ENCODE measurements at places on chromosomes 16 and 17.

DNA sequence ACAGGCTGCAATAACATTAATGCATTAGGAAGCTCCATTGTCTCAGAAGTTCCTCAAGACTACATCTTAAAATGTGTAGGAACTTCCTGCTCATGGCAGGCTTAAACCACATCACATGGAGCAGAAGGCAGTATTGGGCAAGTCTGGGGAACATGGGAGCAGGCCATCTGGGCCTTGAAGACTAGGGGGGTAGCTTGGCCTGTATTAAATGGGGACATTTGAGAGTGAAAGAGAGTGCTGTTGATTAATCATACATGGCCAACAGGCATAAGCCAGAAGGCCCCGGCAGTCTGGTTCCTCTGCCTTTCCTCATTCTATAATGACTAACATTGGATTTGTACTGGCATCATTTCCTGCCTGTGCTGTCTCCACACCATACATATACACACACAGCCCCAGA lies 25.2 kb upstream of the SLC5A11 start:
- no peak for DNase-seq

GRCh38 chr17:43803758-43804157 lies 23.5 kb downstream of the CFAP97D1 start:
- no peak for DNase-seq

DNA sequence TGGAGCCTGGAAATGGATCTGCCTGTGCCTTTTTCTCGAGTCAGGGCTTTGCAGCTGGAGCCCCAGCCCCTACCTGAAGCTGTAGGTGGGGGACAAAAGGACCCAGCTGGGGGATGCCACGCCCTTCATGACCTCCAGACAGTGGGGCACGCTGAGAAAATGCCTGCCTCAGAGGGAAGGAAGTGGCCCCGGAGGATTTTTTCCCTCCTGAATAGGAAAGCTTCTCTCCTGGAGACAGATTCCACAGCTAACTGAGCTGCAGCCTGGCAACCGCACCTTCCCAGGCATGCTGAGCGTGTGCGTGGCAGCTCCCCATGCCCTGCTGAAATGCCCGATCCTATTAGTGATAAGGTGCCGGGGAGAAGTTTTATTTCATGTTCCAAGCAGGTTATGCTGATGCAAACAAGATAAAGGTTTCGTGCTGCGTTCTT lies 58.0 kb downstream of the AIPL1 start:
- no peak for DNase-seq

DNA sequence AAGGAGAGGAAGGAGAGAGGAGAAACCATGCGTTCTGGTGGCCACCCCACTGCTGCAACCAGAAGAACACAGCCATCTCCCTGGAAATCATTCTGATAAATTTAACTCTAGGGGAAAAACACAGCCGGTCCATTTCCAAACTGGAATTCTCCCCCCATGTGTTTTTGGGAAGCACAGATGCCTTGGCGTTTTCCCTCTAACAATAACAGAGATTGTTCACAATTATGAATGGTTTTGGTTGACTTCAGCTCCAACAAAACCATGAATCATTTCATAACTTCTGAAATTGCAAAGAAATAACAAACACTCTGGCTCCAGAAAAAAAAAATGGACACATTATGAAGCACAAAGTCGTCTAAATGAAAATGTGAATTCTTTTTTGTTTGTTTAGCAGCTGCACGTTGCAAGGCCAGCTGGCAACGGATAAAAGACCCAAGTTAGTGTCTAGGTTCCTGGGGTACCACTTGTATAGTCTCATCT lies 46.2 kb downstream of the GNAO1 start:
- no peak for DNase-seq

DNA sequence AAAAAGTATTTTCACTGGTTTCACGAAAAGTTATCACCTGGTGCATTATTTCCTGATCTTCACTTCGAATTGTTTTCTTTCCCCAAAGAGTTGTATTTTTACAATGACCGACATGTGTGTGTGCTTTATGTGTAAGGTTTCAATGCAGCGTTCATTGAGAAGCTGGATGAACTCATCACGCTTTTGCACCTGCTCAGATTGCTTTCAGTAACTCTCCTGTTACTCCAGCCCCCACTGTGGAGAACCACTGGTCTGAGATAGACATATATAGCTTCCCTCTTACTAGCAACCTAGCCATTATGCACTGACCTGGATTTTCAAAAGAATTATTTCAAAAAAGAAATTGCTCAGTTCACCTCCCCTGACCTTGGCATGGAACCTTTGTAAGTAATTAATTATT lies 178.3 kb upstream of the CHMP6 start:
- no peak for DNase-seq

GRCh38 chr16:81185416-81185815 lies 53.1 kb upstream of the BCO1 start:
- no peak for DNase-seq

- no peak for DNase-seq
These were observed 314.2 kb upstream of the CCL2 start for GRCh38 chr17:33940769-33941370.

DNA sequence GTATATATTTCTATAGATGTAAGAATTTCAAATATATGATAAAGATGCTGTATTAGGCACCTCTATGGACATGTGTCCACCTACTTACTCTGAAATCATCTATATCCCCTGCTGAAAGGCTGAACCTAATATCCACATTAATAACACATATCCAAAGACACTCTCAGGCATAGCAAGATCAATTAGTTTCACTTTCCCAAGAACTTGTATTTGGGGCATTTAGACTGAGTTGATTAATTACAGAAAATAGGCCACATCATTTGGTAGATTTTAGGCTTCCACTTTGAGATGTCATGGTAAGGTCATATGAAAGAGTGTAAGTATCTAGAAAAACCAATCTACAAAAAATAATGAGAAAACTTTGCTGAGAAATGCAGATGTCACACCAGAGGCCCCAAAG lies 45.1 kb downstream of the BRIP1 start:
- no peak for DNase-seq

DNA sequence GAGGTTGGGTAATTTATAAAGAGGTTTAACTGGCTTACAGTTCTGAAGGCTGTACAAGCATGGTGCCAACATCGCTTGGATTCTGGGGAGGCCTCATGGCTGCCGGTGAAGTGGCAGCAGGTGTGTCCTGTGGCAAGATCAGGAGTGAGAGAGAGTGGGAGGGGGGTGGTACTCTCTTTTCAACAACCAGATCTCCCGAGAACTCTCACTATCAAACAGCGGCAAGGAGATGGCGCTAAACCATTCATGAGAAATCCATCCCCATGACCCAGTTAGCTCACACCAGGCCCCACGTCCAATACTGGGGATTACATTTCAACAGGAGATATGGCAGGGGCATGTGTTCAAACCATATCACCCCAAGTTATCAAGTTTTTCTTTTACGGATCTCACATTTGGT lies 44.0 kb upstream of the CBX4 start:
- no peak for DNase-seq

DNA sequence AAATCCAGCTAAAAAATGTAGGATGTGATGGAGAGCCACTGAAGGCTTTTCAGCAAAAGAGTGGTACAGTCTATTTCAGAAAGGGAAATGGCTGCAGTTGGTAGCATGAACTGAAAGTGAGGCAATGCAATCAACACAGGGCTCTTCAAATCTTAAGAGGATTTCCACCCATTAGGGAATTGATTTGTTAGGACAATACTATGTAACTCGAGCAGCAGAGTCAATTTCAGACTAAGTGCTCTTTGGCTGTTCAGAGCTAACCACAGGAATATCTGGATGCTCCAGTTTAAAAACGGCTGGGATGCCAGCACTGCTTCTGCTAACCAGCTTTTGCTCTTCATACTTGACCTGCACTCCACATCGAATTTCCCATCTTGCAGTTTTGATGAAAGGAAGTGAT lies 24.6 kb downstream of the CACNG1 start:
- DNase-seq = no peak

GRCh38 chr17:13244513-13244912 lies 226.7 kb upstream of the ELAC2 start:
- no peak for DNase-seq

DNA sequence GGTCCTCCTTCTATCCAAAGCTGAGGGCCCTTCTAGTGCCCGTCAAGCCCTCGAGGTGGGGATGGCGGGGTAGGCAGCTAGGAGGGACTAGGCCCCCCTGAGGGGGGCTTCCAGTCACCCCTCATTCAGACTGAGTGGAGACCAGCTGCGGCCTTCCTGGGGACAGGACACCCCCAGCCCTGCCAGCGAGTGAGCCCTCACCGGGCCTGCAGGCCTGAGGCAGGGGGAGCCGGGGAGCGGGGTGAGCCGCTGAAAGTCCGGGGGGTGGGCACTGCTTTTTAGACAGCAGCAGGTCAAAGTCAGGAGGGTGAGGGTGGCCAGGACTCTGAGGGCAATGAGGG lies 8.7 kb upstream of the KREMEN2 start:
- DNase-seq = no peak

DNA sequence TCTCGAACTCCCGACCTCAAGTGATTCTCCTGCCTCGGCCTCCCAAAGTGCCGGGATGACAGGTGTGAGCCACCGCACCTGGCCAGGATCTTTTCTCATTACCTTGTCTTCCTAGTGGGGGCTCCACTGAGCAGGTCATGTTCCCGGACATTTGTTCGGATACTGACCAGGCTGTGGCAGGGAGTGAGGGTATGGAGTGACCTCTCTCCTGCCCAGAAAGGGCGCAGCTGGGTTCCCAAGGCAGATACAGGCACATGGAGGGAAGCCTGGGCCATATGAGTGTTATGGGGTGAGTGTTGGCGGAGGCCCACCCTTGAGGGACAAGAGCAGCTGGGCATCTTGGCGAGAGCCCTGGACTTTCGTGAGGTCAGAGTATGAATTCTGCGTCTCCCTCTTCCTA lies 5.5 kb downstream of the SERPINF1 start:
- DNase-seq = no peak

- DNase-seq = no peak
These were observed 200.1 kb downstream of the CBLN1 start for GRCh38 chr16:49081554-49081953.

DNA sequence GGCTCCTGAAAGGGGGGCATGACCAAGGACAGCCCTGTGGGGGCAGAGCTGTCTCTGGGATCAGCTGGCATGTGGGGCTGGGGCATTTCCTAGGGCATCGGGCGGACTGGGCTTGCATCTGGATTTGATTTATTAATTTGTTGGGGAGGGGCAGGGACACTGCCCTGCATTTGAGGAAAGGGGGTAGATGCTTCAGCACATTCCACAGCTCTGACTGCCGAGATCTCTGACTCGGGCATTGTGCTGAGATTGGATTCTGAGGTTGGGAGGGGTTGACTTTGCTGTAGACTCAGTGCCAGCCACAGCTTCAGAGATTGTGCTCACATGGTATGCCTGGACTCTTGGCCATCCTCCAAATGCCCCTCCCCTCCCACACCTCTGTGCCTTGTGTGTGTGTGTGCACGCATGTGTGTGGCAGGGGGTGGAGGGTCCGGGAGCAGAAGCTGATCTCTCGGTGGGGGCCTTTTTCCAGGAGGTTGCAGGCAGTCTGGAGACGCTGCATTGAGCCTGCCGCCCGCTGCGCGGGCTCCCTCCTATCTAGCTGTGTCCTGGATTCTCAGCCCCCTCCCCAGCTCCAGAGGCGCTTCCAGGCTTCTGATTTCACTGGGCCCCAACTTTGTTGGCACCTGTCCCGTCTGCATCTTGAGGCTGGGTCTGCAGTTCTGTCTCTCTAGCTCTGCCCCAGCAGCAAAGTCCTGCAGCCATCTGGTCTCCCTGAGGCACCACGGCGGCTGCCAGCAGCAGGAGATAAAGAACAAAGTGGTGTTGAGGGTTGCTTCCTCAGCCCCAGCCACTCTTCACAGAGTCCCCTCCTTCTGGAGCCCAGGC lies 14.9 kb downstream of the IGFBP4 start:
- DNase-seq = no peak
